Astrocyte (in vitro differentiated cells and primary cell): ENCODE measurements at places on chromosomes 2 and 18. TPM values are rescaled to one million over a fixed set of nuclear protein-coding genes. Genes with fewer than 3 reads are reported as not detected.

SLC4A5 gene
- 0.36 and 0.41 TPM in 2 replicates for total RNA-seq

SELENOI gene
- total RNA-seq, result 49.7 and 51.9 TPM in 2 replicates

RTKN gene
- total RNA-seq, result 41.6 and 44.4 TPM in 2 replicates

TMEM182 gene
- 5.8 and 7.5 TPM in 2 replicates for total RNA-seq

CRYGD gene
- total RNA-seq, result not detected in 2 replicates

EFHD1 gene
- 15.7 and 18.8 TPM in 2 replicates for total RNA-seq

SERPINB3 gene
- not detected in 2 replicates for total RNA-seq

TTR gene
- not detected in 2 replicates for total RNA-seq

CCDC102B gene
- 7.9 and 10.2 TPM in 2 replicates for total RNA-seq

ERMN gene
- 0.14 and 0.82 TPM in 2 replicates for total RNA-seq

SPHKAP gene
- total RNA-seq, result not detected in 2 replicates

POTEJ gene
- not detected in 2 replicates for total RNA-seq

SP110 gene
- total RNA-seq, result 61.7 and 69.3 TPM in 2 replicates

ASPRV1 gene
- total RNA-seq, result 0.23 and 0.26 TPM in 2 replicates

GCG gene
- total RNA-seq, result not detected in 2 replicates

ADCYAP1 gene
- not detected in 2 replicates for total RNA-seq
